Muscle of back (tissue), 13 donors: ENCODE measurements at places on chromosomes 5 and 9.

DNA sequence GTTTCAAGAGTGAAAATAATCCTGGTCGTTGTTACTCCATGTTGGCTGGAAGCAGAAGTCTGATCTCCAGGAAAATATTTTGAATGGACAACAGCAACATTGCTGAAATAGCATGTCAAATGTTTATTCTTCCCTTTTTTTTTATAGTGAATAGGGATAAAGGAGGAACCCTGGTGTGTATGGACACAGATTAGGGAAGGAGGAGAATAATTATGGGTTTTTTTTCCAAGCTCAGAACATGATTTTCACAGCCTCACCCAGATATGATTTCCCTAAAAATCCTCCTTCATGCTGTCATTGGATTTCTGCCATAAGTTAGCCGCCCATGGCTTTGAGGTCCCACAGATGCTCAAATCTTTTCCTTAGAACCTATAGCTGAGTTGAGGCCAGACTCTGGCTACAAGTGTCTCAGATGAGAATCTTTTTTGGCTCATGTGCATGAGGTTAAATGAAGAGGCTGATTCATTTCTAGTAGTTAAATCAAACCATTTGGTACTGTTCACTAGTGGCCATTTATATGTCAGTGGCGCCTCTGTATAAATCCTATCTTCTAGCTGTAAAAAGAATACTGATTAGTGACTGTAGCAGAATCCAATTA lies 65.5 kb upstream of the LIFR start:
- peak; percentile 11 for DNase-seq

GRCh38 chr5:2591777-2592453 lies 159.6 kb downstream of the IRX2 start:
- DNase-seq: no peak

- no peak for DNase-seq
Measured at GRCh38 chr9:13410566-13411031, 131.1 kb upstream of the MPDZ start.

GRCh38 chr9:94773655-94774054 lies 47.2 kb downstream of the AOPEP start:
- DNase-seq: no peak

GRCh38 chr9:105503881-105504280 lies 54.0 kb upstream of the FKTN start:
- DNase-seq: no peak

DNA sequence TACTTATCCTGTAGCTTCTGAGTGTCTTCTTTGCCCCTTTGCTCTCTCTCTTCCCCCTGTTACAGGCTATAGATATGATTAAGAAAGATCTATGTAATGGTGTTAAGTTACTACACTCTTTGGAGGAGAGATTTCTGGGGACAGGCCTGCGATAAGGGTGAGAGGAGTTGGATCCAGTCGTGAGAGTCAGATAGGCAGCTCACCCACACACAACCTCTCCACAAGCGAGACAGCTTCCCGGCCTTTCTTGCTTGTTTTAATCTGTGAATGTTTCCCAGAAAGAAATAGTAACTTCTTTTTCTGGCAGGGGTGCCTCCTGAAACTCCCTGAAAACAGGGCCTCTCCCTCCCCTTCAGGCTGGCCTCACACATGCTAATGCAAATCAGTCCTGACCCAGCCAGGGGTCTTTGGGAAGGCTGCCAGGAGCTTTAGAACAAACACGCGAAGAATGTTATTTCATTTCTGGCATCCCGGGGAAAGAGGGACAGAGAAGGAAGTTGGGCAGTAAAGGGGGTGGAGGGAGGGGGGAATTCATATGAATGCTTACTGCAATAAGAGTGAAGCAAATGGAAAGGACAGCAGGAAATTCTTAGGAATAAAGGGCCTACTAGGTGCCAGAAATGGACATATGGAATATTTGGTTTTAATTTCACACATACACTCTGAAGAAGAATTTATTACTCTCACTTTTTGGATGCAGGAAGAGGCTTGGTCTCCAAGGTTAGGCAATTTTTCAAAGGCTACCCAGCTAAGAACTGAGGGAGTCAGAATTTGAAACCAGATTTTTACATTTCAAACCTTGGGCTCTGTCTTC lies 215.8 kb upstream of the TRIM32 start:
- peak; percentile 84 for DNase-seq

DNA sequence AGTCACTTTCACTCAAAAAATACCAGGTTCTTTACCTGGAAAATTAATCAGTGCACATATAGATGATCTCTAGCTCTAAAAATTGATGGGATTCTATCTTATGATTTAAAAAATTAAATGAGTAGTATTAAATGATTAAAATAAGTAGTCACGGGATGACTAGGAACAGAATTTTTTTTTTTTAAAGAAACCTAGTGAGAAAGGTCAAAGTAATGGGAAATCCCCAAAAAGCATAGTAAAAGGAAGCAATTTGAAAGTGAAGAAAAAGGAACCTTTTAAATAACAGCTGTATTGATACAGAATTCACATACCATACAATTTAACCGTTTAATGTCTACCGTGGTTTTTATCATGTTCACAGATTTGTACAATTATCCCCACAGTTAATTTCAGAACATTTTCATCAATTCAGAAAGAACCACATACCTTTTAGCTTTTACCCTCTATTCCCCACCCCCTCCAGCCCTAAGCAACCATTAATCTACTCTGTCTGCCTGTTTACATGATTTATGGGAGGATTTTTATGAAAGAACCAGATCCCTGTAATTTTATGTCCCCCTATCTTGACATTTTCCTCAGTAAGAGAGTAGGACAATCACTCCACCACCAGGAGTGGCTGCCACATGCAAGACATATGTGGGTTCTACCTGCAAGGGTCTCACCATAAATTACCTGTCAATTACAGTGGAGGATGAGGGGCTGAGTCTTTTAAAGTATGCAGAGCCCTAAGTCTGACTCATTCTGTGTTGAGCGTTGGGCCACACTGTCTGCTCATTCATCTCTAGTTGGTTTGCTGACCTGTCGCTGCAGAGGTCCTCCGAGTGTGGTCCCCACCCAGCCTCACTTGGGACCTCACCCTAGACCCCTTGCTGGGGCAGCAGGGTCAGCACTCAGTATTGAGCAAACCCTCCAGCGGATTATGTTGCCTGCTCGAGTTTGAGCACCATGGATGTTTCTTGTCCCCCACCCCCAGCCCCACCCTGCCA lies 16.0 kb downstream of the ANKRD33B start:
- no peak for DNase-seq

- DNase-seq: no peak
Measured at GRCh38 chr5:75052192-75053053, at the start of gene GCNT4. GCNT4 (minus strand) TSS chr5:75052558; CDS start chr5:75030037, 22,521 bp downstream.

GRCh38 chr5:138077064-138077696 lies 6.7 kb upstream of the WNT8A start:
- DNase-seq: peak; percentile 78

DNA sequence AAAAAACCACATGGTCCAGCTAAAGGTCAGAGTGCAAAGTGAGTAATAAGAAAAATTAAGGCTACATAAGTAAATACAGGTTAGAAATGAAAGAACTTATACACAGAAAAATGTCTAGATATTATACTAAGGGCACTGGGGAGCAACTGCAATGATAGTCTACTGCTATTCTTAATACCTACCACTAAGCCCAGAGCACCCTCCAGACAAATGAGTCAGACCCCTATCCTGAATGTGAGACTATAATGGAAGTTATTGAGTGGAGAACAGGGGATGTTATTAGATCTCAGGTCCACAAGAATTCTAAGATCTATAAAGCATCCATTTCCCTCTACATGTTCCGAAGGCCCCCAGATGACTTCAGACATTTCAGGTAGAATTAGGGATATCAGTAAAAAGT lies 438.3 kb downstream of the PRELID2 start:
- no peak for DNase-seq

GRCh38 chr9:33040792-33041431 lies 15.8 kb downstream of the DNAJA1 start:
- no peak for DNase-seq

- DNase-seq: no peak
Measured at GRCh38 chr9:125523681-125524080, 183.3 kb downstream of the MAPKAP1 start.

- peak; percentile 91 for DNase-seq
Measured at GRCh38 chr5:1594357-1595106, 70.8 kb upstream of the LPCAT1 start.

- no peak for DNase-seq
Measured at GRCh38 chr9:4495537-4495936, 5.3 kb downstream of the SLC1A1 start.

- no peak for DNase-seq
Measured at GRCh38 chr9:130479587-130479986, 34.8 kb downstream of the ASS1 start.

GRCh38 chr5:172854451-172854871 lies 20.4 kb downstream of the ERGIC1 start:
- DNase-seq: no peak

DNA sequence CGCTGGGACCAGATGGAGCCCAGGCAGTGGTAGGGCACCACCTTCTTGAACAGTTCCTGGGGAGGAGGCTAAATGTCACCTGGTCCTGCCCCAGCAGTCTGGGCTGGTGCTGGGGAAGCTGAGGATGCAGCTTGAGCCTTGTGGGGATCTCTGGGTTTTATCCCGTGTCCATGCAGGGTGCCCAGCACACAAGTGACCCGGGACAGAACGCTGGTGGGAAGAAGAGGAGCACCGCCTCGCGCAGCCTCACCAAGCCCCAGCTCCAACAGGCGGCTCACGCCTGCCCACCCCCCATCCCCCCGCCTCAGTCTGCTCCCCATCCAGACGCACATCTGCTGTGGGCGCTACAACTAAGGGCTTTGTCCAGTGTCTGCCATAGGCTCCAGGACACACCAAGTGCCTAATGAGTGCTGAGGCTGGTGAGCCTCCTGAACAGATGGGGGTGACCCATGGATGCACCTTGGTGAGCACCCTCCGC lies 13.8 kb downstream of the RALGDS start:
- no peak for DNase-seq

GRCh38 chr5:37859805-37860204 lies 20.0 kb upstream of the GDNF start:
- DNase-seq: no peak

DNA sequence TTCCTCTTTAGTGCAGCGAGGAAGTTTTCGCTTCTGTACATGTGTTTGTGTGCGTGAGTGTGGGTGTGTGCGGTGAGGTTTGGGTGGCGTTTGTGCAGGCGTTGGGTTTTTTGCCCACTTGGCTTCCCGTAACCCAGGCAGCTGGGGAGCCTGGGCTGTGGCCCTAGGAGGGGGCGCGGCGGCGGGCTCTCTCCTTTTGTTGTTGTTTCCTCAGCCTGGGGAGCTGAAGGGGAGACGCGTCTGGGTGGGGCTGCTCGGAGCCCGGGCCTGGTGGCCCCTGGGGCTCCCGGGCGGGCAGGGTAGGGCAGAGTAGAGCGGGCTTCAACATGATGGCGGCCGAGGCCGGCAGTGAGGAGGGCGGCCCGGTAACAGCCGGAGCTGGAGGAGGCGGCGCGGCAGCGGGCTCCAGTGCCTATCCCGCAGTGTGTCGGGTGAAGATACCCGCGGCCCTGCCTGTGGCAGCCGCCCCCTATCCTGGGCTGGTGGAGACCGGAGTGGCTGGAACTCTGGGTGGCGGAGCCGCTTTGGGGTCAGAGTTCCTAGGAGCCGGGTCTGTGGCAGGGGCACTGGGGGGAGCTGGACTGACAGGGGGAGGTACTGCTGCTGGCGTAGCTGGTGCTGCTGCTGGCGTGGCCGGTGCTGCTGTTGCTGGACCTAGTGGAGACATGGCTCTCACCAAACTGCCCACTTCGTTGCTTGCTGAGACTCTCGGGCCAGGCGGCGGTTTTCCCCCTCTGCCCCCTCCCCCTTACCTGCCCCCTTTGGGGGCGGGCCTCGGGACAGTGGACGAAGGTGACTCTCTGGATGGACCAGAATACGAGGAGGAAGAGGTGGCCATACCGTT lies 665 bp downstream of the RASA1 start:
- DNase-seq: peak; percentile 93

GRCh38 chr9:137719194-137719593 lies 100.4 kb downstream of the EHMT1 start:
- no peak for DNase-seq

DNA sequence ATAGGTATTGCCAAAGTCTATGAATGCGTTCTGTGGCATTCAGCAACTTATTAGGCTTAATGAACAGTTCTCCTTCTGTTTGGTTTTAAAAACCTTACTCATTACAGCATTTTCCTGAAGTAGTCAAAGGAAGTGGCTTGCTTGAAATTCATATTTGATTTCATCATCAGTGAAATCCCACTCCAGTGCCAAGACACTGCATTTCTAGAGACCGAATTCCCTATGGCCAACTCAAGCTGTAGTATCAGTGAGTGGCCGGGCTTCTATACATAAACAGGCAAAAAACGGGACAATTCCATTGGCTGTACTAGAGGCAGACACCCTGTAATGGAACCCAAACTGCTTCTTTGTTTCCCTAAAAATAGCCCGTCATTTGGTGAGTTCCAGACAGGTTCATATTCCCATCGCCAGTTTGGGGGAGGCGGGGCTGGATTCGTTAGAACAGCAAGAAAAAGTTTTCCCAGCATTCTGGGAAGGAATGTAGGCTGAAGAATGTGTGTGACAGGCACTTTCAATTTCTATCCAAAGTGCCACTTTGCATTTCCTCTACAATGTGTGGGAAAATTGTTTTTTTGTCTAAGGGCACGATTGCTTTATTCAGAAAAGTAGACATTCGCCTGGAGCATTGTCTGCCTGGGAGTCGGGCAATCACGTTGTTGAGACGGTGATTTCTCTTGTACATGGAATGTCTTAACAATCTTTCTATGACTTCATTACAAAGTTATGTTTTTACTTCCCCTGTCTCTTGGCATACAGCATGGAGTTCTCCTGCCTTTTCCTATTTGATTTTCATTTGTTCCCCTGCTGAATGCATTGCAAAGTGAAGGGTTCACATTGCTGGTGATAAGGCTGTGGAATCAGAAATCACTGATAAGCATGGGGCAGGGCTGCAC lies 141.8 kb upstream of the MAST4 start:
- DNase-seq: peak; percentile 9

GRCh38 chr5:33092719-33093118 lies 348.0 kb upstream of the TARS1 start:
- DNase-seq: no peak

DNA sequence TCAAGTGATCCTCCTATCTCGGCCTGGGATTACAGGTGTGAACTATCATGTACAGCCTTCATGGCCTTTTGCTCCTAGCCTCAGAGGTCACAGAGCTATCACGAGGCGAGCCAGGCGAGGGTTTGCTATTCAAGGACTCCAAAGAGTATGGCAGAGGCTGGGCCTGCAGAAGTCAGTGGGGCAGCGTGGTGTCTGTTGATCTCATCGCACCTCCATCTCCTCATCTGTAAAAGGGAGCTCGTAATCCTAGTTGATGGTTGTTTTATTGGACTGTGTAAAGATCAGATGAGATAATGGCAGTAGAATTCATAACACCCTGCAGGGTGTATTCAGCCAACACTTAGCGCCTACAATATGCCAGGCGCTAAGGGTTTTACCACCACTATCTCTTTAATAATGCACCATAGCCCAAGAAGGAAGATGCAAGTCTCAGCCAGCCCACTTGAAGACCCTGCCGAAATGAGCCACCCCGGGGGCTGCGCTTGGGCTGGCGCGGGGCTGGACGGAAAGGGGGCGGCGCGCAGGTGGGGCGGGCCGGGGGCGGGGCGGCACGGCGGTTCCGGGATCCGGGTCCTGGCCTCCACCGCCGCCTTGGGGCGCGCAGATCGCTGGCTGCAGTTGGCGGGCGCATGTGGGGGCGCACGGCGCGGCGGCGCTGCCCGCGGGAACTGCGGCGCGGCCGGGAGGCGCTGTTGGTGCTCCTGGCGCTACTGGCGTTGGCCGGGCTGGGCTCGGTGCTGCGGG lies at the start of gene GALNT12:
Gene GALNT12, plus strand, starts transcription at position 601 of the 744 bp plus-strand sequence. Its CDS starts 29 bp downstream, at position 630.
- peak; percentile 53 for DNase-seq
